ENCODE measurements at places on chromosomes 12 and 14.

DNA sequence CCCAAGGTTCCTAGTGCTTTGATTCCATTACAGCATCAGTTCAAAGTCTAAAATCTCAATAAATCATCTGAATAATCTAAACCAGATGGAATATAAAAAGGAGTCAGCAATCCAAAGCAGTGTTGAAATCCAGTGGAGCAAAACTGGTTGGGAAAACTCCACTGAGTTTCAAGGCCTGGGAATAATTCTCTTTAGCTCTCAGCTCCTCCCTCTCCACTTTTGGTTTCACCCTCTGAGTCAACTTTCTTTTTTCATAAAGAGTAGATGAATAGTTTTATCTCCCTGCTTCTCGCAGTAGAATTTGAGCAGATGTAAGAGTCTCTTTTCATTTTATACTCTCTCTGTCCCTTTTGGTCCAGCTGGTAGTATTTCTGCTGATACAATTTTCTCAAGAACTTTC is 338.6 kb downstream of the APAF1 start:
- DNase-seq: no peak

- DNase-seq: no peak
Measured at GRCh38 chr12:47188576-47189441, 109.0 kb upstream of the AMIGO2 start.

- DNase-seq: no peak
Measured at GRCh38 chr12:9404469-9405260, 196.5 kb upstream of the PZP start.

GRCh38 chr14:73785336-73785833 is 66.2 kb upstream of the PTGR2 start:
- no peak for DNase-seq

- DNase-seq: no peak
Measured at GRCh38 chr14:53927171-53927570, 29.5 kb downstream of the BMP4 start.

DNA sequence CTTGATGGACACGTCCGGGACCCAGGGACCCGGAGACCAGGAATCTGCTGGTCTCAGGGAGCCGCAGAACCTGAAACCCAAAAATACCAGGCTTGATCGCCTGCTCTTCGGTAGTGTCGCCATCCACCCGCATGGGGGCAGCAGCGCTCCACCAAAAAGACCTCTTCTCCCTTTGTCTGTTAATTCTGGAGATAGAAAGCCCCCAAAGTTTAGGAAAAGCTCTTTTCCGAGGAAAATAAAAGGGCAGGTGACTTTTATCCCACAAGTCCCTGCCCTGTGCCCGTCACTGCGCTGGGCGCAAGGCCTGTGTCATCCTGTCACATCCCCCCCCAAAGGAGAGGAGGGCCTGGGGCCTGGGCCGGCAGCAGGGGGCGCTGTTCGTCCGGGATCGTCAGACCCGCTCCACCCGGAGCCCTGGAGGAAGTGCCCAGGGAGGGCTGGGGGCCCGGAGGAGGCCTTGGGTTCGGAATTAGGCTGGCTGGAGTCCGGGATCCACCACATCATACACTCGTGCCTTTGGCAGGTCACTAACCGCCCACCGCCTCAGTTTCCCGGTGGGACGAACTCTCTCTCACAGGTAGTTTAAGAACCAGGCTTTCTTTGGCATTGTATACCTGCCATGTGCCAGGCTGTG is 31.9 kb downstream of the DAD1 start:
- DNase-seq: peak; percentile 88

- DNase-seq: peak; percentile 68
Measured at GRCh38 chr14:24368562-24369252, 723 bp downstream of the NFATC4 start.

DNA sequence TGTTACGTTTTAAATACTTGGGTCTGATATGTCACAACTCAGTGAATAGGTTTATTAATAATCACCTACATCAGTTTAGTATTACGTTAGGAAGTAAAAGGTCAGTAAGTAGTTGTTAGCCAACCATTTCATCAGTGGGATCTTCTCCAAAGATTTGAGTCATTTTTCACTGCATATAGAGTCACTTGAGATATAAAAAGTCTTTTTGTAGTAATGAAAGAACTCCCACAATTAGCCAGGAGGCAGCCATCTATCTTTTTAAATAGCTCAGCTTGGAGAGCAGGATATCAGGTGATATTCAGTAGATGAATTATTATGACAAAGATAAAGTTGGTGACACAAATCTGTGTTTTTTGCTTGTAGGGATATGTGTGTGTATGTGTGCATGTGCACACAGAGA is 309.3 kb downstream of the PDZRN4 start:
- no peak for DNase-seq

GRCh38 chr14:81594012-81594411 is 60.4 kb upstream of the SEL1L start:
- DNase-seq: no peak

GRCh38 chr12:111434680-111435338 is 29.1 kb downstream of the SH2B3 start:
- DNase-seq: peak; percentile 91

- DNase-seq: no peak
Measured at GRCh38 chr12:46839964-46840363, 14.2 kb upstream of the SLC38A4 start.

DNA sequence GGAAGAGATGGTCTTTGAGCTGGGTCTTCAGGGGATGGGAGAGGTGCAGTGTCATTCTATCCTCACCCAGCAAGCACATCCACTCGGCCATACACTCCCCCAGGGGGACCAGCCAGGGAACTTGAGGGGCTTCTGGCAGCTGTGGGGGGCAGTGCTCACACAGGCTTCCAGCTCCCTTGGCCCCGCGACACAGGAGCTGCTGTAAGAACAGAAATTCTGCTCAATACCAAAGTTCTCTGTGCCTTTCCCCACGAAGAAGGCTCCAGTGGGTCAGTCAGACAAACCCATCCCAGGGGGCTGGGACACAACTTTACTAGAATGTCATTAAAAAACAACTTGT is 289.1 kb upstream of the RTL1 start:
- DNase-seq: no peak

GRCh38 chr12:66678338-66679275 is at the start of gene GRIP1:
Gene GRIP1, minus strand, starts transcription at chr12:66679076. Its CDS starts 172 bp downstream, at chr12:66678904.
- DNase-seq: no peak

- DNase-seq: no peak
Measured at GRCh38 chr14:93987376-93987775, 9.7 kb upstream of the CCDC197 start.

DNA sequence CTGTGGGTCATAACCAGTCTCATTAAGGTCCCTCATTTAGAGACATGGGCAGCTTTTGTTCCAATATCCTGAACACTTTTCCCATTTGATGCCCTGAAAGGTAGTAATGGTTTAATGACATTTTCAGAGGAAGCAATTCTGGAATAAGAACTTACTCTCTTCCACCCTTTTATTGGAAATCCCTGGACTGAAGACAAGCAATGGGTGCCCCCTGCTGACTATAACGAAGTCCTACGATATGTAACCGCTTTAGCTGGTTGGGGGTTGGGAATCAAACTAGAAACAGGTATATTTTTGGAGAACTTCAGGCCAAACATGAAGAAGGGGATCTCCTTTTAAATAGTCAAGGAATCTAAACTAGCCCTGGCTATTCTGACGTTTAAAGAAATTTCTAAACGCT is 20.5 kb downstream of the SARNP start:
- peak; percentile 22 for DNase-seq

DNA sequence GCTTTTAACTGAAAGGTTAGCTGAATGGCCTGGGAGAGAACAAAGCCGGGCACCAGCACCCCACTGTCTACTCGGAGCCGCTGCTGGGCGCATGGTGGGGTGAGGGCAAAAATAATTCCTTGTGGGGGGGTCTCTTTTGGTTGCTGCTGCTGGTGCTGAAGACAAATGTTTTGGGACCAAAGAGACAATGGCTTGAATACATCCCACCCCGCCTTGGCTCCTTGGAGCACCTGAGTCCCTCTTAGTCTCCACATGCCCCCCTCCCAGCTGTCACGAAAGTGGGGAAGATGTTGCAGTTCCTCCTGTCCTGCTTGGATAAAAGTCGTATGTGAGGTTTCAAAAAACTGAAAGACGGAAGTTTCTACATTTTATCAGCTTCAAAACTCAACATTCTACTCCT is 85.0 kb downstream of the PIWIL1 start:
- DNase-seq: no peak

- DNase-seq: no peak
Measured at GRCh38 chr12:126667339-126667738, 1599.6 kb upstream of the TMEM132C start.

- DNase-seq: no peak
Measured at GRCh38 chr12:19576506-19577280, 137.4 kb downstream of the AEBP2 start.

- no peak for DNase-seq
Measured at GRCh38 chr12:104669089-104669721, 212.5 kb downstream of the CHST11 start.

- no peak for DNase-seq
Measured at GRCh38 chr12:57816001-57816854, 2.3 kb downstream of the AVIL start.

- no peak for DNase-seq
Measured at GRCh38 chr12:2439332-2440100, 355.3 kb upstream of the FKBP4 start.

GRCh38 chr14:68932686-68933085 is 46.4 kb downstream of the ACTN1 start:
- no peak for DNase-seq

- no peak for DNase-seq
Measured at GRCh38 chr12:3075315-3075714, 1.9 kb upstream of the TSPAN9 start.

GRCh38 chr12:123886931-123887582 is 85.6 kb downstream of the CCDC92 start:
- DNase-seq: no peak

GRCh38 chr12:118607831-118608230 is 231.5 kb downstream of the SUDS3 start:
- DNase-seq: no peak

DNA sequence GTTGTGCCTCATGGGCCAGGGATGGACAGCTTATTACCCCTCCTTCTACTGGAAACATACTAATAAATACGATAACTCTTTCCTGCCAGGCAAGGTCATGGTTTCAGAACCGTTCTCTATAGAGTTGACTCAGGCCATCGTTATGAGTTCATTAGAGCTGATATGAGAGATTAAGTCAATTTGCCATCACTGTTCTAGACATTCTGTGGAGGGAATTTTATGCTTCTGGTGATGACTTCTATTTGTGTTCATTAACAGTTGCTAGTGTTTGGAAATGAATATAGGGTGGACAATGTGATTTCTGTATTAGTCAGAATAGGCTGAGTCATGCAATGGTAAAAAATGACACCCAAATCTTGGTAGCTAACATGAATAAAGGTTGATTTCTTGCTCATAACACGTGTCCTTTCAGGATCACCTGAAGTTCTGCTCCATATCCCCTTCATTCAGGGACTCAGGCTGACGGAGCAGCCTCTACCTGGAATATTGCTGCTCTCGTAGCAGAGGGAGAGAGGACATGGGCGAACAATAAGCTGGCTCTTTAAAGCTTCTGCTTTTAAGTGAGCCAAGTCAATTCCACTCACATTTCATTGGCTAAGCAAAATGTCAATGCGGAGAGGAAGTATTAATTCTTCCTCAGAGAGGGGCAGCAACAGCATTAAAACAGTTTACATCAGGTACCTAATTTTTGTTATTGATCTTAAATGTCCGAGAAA is 18.5 kb upstream of the TBPL2 start:
- no peak for DNase-seq

- DNase-seq: no peak
Measured at GRCh38 chr12:112170971-112171596, 45.7 kb downstream of the TRAFD1 start.

DNA sequence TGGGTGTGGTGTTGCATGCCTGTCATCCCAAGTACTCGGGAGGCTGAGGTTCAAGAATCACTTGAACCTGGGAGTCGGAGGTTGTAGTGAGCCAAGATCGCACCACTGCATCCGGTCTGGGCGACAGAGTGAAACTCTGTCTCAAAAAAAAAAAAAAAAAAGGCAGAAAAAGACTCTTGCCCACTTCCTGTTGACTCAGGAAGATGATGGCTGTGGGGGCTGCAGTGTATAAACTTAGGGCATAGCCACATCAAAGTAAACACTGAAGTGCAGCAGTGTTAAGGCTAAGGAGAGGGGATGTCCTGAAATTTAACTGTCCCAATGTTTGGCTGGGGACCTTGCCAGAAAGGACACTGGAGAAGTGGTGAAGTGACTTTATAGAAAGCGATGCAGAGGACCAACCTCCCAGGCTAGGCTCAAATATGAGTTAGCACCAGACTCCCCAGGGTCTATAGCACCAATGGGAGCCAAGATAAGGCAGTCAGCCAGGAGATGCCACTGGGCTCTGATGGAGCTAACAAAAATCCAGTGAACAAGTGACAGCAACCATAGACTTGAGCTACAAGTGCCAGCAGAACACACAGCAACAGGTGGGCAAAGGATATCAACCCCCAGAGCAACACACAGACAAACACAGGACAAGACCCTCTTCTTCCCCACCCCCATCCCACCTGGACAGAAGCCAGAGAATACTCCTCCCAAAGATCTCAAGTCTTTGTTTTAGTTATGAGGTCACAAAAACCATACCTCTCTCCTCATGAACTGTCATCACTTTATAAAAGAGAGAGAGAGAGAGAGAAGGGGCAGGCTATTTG is 28.0 kb downstream of the NELL2 start:
- peak; percentile 83 for DNase-seq
